ENCODE measurements at places on chromosomes 3 and 15.
A peak's percentile ranks its signal among the peaks of the same experiment; 100 is the strongest.

DNA sequence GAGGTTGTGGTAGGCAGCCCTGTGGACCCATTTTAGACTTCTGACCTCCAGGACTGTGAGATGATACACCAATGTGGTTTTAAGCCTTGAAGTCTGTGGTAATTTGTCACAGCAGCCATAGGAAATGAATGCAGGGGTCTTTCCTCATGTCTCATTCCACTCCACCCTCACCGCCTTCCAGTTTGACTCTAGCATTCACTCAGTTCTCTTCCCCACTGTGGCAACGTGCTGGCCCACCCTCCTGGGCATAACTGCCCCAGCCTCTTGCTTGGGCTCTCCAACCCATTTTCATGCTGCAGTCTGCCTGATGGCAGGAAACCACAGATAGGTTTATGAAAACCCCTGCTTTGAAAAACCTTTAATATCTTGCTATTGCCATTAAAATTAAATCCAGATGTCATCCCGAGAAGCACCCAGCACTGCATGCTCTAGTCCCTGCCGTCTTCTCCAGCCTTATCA lies 7.3 kb upstream of the TRNT1 start:
- DNase-seq: no peak

- no peak for DNase-seq
Measured at GRCh38 chr3:144831955-144832716, 860.5 kb downstream of the DIPK2A start.

- no peak for DNase-seq
Measured at GRCh38 chr15:41336549-41336948, 3.9 kb downstream of the NUSAP1 start.

GRCh38 chr3:141597931-141598330 lies 111.1 kb downstream of the RASA2 start:
- no peak for DNase-seq

- DNase-seq: no peak
Measured at GRCh38 chr15:73899197-73900094, 26.1 kb downstream of the TBC1D21 start.

DNA sequence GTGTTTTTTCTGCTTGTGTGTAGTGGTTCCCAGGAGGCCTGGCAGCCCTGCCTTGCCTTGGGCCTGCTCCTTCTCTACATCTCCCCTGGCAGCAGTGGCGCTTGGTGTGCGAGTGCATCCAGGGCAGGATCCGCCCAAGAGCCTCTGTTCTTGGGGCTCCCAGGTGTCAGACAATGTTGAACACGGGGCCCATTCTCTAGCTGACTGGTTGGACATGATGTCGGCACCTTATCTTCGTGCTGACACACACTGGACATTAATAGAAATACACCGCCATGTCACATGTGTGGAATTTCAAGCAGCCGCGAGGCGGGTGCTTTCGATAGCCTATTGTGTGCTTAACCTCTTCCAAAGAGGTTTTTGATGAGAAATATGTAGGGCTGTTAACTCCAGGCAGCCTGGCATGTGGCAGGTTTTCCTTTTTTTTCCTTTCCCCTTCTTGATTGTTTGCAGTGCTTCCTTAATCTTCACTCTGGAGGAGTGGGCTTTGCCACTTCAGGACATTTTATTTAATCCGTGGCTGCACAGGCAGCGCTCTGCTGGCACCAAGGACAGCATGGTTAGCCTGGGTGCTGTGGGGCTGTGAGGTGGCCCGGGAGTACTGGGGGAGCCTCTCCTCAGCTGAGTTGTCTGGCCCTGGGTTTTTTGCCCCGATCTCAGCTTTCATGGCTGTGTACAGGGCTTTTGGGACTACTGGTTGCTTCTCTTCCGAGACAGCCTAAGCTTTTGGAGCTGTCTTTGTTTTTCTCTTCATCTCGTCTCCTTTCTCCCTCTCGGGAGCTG lies 42.5 kb downstream of the CHCHD6 start:
- DNase-seq: no peak

GRCh38 chr3:152922554-152922953 lies 87.6 kb downstream of the P2RY1 start:
- DNase-seq: no peak

DNA sequence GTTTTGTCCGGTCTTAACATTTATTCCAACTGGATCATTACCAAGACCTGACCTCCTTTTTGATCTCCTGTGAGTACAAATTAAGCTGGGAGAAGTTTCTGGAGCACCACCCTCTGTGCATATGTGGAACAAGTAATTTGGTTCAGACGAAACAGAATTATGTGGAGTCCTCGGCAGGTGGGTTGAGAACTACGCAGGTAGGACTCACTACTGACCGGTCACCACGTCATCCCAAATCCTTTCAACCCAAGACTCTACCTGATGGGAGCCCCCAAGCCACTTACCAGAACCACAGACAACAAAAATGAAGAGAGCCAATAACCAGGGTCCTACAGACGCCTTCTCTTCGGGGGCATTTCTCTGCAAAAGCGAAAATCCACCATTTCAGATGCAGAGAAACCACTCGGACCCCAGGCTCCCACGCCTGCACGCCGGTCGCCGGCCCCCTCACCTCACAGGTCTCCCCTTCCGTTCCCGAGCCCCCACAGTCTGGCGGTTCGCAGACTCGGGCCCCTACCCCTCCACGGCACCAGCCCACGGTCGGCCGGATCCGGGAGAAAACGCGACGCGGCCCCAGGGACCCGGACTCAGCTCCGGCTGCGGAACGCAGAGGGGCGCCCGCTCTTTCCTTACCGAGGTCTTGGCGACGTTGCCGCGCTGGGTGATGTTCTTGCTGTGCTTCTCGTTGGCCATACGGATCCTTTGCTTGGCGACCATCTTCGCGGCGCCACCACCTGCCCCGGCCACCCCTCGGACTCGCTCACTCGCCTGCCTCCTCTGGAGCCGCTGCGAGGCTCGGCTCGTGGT lies 674 bp downstream of the SERP1 start:
- DNase-seq: peak; percentile 44

- no peak for DNase-seq
Measured at GRCh38 chr3:132788301-132788671, 66.1 kb upstream of the NPHP3 start.

DNA sequence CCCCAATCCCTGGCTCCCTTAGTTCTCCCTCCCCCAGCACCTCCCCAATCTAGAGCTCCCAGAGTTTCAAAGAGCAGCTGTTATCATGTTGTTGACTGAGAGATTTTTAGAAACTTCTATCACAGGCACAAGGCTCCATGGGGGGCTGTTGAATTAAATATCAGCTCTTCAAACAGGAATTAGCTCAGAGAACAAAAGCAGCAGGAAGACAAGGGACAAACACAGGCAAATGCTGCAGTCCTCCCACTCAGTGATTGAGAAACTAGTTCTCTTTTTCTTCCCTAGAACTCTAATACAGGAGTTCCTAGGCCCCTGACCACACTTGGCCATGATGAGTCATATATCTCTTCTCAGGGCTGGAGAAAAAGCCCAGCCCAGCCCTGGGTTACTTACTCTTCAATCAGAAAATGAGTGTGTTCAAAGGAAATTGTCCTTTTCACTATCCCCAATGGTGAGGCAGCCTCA lies 262.1 kb downstream of the IGSF11 start:
- no peak for DNase-seq

- no peak for DNase-seq
Measured at GRCh38 chr3:12278566-12278965, 10.3 kb upstream of the PPARG start.

- DNase-seq: no peak
Measured at GRCh38 chr15:32685576-32685975, 32.2 kb upstream of the GREM1 start.

DNA sequence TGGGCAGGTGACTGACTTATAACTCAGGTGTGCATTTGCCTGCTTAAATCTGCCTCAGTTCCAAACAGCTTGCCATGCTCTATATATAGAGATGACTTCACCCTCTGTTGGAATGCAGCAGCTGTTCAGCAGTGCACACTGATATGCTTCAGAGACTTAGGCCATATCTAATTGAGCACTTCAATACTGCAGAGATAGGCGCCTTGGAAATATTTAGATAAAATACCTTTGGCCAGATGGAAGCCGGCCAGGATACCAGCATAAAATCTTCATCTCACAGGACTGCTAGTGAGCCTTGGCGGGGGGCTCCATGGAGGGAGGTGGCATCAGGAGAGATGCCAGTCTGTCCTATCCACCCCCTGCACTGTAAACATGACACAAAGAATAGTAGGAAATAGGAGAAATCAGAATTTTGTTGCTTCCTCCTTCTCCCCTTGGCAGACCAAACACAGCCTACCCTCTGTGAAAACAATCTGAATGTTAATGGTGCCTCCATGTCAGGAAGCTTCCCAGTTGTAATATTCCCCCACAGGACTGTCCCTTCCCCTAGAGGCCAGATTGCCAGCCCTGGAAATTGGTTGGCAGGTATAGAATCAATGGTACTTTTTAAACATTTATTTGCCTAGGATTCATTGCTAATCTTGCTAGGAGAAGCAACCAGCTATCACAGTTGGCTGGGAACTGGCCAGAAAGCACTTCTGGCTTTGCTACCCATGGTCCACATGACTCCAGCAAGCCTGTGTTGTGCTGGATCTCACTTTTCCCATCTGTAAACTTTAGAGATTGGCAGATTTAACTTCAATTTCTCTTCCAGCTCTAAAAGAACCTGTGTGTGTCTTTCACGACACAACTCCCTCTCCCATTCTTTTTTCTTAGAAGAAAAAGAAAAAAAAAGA lies 215.5 kb upstream of the KCNMB2 start:
- no peak for DNase-seq

DNA sequence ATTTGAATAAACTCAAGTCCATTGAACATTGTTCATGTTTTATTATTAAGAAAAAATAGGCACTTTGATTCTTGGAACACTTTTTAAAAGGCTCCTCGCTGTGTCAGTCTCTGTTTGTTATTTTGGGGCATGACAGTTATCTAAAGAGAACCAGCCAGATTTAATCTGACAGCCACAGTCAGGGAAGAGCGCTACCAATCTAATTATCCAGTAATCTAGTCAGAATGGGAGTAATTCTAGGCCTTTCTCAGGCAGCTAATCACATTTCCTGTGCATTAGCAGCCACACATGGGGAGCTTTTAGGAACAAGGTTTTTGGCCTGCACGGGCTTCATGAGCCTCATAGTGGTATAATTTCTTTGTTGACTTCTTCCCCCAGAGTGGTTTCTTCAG lies 362.2 kb downstream of the RBMS3 start:
- no peak for DNase-seq

- no peak for DNase-seq
Measured at GRCh38 chr15:88803241-88803919, at the start of gene ACAN. TSS of gene ACAN (plus strand) at chr15:88803436. CDS start at chr15:88836207, 32,771 bp downstream.

DNA sequence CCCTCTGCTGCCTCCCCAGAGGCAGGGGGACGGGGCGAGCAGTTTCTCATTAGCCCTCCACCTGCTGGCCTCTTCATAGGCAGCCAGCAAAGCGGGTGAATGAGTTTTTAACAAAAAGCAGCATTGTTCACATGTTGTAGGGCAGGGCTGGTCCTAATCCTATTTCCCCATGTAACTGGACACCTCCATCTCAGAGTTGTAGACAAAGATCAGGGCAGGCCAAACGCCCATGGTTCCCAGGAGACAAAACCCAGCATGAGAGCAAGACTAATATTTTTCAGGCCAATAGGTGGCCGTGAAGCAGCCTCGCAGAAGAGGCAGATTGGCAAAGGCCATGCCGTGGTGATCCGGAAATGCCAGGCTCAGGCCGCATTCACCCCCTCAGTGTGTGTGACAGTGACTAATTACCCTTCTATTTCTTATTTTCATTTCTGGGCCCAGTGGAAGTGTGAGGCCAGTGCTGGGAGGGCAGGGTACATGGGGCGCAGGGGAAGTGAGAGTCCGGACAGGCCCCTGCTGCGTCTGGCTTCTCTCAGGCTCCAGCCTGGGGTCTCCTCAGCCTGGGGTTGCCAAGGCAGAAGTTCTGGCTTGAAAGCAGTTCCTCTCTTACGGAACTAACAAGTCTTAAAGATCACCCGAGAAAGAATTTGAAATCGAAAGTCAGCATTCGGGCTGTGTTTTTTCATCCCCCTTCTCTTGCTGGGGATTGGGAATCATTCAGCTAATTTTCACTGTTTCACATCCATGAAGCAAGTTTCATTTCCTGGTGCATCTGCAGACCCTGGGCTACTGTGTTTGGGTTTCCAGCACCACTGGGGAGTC lies 64.8 kb downstream of the BOC start:
- no peak for DNase-seq

- DNase-seq: no peak
Measured at GRCh38 chr3:27671101-27671500, 51.0 kb downstream of the EOMES start.

GRCh38 chr3:11226042-11226370 lies 46.2 kb upstream of the ATG7 start:
- DNase-seq: no peak

DNA sequence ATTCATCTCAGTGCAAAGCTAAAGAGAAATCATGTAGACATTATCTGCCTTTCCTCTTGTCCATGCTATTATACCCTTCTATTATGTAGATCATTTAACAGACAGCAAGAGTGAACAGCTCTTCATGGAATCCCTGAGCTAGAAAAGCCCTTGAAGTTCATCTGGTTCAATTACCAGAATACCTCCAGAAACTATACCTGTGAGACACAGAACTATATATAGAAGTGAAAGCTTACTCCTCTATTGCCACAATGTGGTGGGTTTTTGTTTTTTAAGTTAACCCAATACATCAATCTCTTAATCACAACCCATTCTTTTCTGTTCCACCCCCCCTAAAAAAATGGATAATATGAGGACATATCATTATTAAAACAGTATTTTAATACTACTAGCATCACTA lies 347.7 kb downstream of the PLCL2 start:
- no peak for DNase-seq

Measured in activated CD4-positive, alpha-beta T cell treated with anti-CD3 and anti-CD28 coated beads for 4 hours (primary cell).